ENCODE measurements at places on chromosomes 7 and 10.

DNA sequence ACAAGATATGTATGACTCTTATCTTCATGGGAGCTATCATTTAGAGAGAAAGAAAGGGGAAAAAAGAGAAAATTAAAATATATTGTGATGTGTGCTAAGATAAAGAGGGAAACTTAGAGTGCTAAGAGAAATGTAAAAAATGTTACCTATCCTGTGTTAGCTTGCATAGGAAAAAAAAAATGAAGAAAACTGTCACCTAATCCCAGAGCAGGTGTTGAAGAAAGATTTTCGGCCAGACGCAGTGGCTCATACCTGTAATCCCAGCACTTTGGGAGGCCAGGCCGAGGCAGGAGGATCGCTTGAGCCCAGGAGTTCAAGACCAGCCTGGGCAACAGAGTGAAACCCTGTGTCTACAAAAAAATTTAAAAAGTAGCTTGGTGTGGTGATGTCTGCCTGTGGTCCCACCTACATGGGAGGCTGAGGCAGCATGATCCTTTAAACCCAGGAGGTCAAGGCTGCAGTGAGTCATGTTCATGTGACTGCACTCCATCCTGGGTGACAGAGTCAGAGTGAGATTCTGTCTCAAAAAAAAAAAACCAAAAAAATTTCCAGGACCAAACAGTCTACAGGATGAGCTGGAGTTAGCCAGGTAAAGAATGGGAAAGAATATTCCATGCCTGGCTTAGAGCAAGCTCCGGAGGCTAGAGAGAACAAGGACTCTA lies 2.4 kb upstream of the MKLN1 start:
- DNase-seq, result no peak

DNA sequence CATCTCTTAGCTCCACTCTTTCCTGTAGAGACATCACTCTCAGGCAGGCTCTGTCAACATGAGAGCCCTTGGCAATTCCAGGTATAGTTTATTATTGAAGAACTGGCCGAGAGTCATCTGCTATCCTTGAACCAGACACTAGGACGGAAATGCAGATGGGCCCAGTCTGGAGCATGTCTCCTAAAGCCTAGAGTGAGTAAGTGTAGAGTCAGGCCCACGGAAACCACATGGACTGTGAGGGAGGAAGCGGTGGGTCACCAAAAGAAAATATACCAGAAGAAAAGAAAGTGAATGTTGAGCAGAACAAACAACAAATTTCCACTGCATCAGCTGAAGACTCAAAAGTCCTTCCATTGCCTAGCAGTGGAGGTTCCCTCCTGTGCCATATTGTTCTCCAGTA lies 15.7 kb upstream of the RELN start:
- no peak for DNase-seq

DNA sequence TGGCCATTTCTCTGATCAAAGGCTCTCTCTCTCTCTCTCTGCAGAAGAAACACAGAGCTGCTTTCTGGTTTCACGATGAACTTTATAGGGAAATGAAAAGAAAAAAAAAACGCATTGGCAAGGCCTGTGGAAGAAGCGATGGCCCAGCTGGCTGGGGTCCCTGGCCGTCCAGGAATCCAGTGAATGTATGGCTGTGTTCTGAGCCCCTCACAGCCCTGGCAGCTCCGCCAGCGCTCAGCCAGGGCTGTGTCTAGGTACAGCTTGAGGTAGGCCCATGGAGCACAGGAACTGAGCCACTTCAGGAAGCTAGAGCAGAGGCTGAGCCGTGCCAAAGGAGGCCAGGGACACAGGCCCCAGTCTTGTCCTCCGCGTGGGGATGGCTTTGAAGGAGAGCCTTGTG lies 13.1 kb upstream of the UCMA start:
- DNase-seq, result no peak

GRCh38 chr10:7523656-7524055 lies 112.8 kb upstream of the SFMBT2 start:
- DNase-seq, result no peak

DNA sequence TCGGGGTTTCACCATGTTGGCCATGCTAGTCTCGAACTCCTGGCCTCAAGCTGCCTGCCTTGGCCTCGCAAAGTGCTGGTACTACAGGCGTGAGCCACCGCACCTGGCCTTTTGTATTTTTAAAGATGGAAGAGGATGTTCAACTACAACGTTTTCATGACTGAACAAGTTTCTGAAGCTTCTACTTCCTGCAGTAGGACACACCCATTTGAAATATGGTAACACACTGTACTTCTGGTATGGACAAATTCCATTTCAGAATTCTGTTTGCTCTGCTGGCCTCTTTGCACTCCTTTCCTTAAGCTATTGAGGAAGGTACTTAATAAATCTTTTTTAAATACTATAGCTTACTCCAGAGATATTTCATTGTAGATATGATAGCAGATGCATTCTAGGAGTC lies 10.9 kb upstream of the CDK1 start:
- no peak for DNase-seq

DNA sequence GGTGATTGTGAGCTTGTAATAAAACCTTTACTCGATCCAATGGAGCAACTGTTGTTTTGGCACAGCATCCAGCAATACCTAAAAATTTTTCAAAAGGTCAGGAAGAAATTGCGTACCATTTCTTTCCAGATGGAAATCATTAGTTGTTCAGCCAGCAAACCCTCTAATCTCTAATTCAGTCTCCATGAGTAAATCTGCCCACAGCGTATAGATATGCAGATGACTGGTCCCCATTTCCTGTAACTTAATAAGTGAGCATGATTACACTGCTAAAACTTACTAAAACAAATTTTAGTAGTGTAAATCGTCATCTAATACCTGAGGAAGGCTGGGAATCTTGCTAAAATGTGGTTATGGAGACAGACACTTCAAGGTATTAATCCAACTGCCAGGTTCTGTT lies 10.6 kb downstream of the SLC25A16 start:
- no peak for DNase-seq

GRCh38 chr7:139886206-139886605 lies 57.1 kb downstream of the TBXAS1 start:
- DNase-seq, result peak; percentile 83

DNA sequence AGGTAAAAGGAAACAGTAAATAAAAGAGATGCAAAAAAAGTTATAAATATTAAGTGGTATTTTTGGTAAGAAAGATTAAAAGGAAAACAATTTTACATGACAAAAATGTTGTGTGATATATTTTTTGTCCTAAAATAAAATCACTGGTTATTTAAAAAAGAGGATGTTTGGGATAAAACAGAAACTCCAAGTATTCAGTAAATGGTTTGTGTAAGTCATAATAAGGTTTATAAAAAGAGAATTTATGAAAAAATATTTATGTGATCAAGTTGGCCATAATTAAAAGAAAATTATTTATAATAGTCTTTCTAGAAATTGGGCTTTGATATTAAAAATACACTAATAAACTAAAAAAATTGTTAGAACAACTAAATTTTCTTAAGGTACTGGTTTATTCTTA lies 38.2 kb upstream of the FIGNL1 start:
- no peak for DNase-seq

- no peak for DNase-seq
These were observed 86.7 kb downstream of the NHLRC2 start for GRCh38 chr10:113941140-113941539.

- DNase-seq, result no peak
These were observed 338.3 kb downstream of the CXCL12 start for GRCh38 chr10:44046605-44047004.

GRCh38 chr7:3510101-3511020 lies 209.3 kb downstream of the SDK1 start:
- DNase-seq, result no peak

- no peak for DNase-seq
These were observed 309.7 kb downstream of the CTNNA3 start for GRCh38 chr10:67386260-67386659.
